Activated T-helper 17 cell treated with anti-CD3 and anti-CD28 coated beads, Interleukin-2, amount 50 U/mL, for 72 hours (primary cell): ENCODE measurements at places on chromosomes 4 and X.

- H3K27ac ChIP-seq = no peak overlapping the region
- H3K27me3 ChIP-seq = no peaks in the 10 kb centered on the region
- H3K36me3 ChIP-seq = no peaks in the 10 kb centered on the region
- ATAC-seq = no peak
- H3K4me1 ChIP-seq = no peaks in the 10 kb centered on the region
These were observed 538.7 kb upstream of the ATOH1 start for GRCh38 chr4:93289831-93290230.

GRCh38 chr4:61079427-61079826 lies 120.7 kb upstream of the ADGRL3 start:
- H3K4me1 ChIP-seq = no peaks in the 10 kb centered on the region
- no peak overlapping the region for H3K27ac ChIP-seq
- ATAC-seq = no peak
- no peaks in the 10 kb centered on the region for H3K27me3 ChIP-seq
- no peak overlapping the region for H3K4me3 ChIP-seq

GRCh38 chrX:80431505-80431832 lies 11.2 kb downstream of the TENT5D start:
- no peak for ATAC-seq
- H3K27ac ChIP-seq = no peak overlapping the region
- H3K27me3 ChIP-seq = peaks cover 3% of the 10 kb centered on the region
- no peaks in the 10 kb centered on the region for H3K36me3 ChIP-seq
- no peak overlapping the region for H3K4me3 ChIP-seq

- no peak overlapping the region for H3K27ac ChIP-seq
- no peaks in the 10 kb centered on the region for H3K4me1 ChIP-seq
- no peak for ATAC-seq
- no peak overlapping the region for H3K4me3 ChIP-seq
These were observed 241.6 kb downstream of the TACR3 start for GRCh38 chr4:103478210-103478609.
